ENCODE measurements at places on chromosomes 16 and 17.

DNA sequence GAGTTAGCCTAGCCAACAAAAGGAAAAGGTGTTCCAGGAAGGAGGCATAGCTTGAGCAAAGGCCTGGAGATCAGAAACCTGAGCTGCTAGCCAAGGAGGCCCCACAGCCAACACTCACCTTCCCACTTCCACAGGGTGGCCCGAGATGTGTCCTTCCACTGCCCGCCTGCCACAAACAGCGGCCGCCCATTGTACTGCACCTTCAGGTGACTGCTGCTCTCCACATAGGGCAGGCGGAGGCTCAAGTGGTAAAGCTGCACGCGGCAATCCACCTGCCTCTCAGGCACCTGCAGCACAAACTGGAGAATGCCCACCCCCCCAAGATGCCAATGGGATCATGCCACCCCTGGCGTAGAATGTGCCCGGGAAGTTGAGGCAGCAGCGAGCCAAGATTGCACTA is 111.5 kb downstream of the RMI2 start:
- DNase-seq, result no peak

DNA sequence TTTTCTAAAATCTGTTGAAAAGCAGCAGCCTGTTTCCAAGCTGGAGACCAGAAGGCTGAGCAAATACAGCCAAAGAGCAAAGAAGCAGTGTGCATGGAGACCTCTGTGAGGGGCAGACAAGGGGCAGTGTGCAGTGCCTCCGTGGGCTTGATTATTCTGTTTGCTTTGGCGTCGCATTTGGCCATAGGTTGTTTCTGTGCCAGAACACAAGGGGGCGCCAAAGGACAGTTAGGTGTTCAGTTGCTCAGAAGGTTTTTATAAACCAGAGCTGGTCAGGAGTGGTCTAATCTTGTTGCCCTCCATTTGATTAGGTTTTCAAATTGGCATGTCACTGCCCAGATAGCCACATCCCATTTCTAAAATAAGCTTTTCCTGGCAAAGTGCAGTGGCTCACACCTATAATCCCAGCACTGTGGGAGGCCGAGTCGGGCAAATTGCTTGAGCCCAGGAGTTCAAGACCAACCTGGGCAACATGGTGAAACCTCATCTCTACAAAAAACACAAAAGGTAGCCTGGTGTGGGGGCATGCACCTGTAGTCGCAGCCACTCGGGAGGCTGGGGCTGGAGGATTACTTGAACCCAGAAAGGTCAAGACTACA is 10.6 kb downstream of the MYH3 start:
- DNase-seq, result peak; percentile 74

GRCh38 chr16:84232969-84233368 is 6.8 kb downstream of the KCNG4 start:
- no peak for DNase-seq

GRCh38 chr17:73160980-73161630 is 3.7 kb upstream of the SSTR2 start:
- no peak for DNase-seq

DNA sequence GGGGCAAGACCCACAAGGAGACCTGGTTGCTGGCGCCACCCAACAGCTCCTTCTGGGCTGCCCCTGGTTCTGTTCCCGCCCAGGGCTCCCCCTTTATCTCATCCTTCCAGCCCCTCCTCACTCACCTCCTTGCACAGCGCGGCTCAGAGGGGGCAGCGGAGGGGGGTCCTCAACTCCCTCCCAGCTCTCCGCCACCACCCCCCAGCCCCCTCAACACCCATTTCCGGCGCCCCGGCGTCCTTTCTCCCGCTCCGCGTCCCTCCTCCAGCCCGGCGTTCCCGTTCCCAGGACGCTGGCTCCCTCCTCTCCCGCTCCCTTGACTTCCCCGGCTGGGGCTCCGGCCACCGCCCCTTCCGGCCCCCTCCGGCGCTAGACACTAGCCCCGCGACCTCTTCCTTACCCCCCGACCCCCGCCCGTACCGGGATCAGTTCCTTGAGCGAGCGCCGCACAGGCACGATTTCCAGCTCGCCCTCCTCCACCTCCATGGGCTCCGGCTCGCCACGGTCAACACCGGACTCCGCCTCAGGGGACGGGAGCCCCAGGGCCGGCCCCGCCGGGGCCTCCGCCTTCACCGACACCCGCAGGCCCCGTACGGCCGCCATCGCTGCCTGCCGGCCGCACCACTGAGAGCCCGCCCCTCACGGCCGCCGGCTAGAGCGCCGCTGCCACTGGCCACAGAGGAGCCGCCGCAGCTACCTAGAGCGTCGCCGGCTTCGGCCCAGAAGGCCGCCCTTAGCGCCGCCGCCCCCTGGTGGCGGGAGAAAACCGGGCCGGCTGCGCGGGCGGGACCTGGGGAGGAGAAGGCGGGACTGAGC is at the start of gene NCBP3:
NCBP3 (minus strand) TSS at position 626 of the 816 bp plus-strand sequence; CDS start at position 603, 23 bp downstream.
- peak; percentile 89 for DNase-seq

DNA sequence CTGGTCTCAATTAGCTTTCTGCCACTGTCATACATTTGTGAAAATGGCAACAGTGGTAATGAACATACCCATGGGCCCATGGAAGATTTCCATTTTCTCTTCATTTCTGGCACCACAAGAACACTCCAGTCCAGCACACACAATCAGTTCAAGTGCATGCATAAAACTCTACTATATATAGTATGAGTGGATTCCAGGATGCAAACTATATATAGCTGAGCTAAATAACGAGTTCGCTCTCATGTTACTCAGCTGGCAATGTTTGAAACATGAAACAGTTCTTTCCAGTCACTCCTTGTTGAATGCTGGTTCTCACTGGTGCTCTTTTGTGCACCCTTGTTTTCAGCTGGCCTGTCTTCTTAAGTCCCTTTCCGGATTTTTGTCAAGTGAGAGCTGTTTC is 75.2 kb upstream of the DHX40 start:
- no peak for DNase-seq

- DNase-seq, result no peak
These were observed 70.5 kb downstream of the MARF1 start for GRCh38 chr16:15572329-15573001.

- no peak for DNase-seq
These were observed 17.5 kb downstream of the GRIN2C start for GRCh38 chr17:74842146-74842598.

- no peak for DNase-seq
These were observed 10.0 kb downstream of the CMC2 start for GRCh38 chr16:80996688-80997138.

- DNase-seq, result no peak
These were observed at the start of gene TUBB3 for GRCh38 chr16:89922884-89923639. TSS of gene TUBB3 (plus strand) at chr16:89923342. CDS start at chr16:89923402, 60 bp downstream.

DNA sequence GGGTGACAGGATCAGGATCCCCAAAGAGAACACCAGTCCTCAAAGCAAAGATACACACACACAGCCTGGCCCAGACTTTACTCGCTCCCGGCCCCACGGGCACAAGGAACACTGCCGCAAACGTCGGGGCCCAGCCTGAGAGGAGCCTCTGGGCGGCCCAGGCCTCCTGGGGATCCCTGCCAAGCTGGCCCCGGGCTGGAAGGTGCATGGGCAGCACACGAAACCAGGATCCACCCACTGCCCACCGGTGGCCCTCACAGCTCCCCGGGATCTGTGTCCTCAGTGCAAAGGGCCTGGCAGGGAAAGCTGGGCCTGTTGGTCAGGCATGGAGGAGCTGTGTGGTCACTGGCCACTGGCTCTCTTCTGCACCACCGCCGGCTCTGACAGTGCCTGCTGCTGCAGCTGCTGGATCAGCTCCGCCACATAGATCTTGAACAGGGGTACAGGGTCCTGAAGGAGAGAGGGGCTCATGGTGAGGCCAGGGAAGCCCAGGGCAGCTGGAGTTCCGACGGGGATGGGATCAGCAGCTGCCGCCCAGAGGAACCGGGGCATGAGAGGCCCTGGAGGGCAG is 2.9 kb downstream of the MRPL28 start:
- DNase-seq, result no peak

DNA sequence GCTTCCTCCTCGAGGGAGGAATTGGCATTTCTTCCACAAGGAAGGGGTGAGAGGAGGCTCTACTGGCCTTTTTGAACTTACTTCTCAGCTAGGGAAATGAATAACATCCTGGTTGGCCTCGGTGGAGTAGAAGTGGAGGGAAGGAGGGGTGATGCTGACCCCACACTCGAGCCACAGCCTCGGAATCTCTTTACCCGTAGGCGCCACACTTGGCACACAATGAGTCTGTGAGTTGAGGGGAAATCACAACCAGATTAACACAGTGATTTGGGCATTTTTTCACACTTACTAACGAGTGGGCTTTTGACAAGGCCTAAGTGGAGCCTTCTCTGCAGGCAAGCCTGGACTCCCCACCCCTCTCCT is 47.3 kb upstream of the TBX2 start:
- DNase-seq, result no peak

DNA sequence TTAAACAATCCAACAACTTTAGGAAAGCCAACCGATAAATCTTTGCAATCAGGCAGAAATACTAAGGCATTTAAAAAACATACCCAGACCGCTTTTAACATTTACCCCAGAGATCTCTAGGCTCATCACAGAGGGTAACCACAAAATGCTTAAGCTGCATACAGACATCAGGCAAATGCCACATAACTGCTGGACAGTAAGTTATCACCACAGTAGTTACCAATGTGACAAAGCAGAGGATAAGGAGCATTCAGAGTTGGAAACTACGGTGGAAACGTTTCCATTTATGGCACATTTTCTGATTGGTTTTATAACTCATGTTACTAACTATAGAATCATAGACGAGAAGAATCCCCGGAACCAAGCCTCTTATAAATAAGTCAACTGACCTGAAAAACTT is 77.5 kb downstream of the KANSL1 start:
- no peak for DNase-seq

- DNase-seq, result no peak
These were observed 175.1 kb downstream of the FOXL1 start for GRCh38 chr16:86753399-86753798.

DNA sequence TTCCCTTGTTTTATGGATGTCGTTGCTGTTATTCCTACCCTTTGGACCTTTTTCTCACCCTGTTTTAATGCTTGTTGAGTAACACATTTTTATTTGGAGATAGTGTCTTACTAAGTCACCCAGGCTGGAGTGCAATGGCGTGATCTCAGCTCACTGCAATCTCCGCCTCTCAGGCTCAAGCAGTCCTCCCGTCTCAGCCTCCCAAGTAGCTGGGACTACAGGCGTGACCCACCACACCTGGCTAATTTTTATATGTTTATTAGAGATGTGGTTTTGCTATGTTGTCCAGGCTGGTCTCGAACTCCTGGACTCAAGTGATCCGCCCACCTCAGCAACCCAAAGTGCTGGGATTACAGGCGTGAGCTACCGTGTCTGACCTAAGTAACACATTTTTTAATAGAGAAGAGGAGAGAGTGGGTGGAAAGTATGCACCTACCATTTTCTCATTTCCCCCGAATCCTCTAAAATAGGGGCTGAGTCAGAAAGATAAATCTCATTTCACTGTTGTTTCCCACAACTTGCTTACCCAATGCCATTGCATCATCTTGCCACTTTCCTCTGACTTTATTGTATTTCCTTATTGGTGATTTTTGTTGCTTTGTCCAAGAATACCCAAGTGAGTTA is 7.0 kb downstream of the DHX40 start:
- DNase-seq, result no peak

DNA sequence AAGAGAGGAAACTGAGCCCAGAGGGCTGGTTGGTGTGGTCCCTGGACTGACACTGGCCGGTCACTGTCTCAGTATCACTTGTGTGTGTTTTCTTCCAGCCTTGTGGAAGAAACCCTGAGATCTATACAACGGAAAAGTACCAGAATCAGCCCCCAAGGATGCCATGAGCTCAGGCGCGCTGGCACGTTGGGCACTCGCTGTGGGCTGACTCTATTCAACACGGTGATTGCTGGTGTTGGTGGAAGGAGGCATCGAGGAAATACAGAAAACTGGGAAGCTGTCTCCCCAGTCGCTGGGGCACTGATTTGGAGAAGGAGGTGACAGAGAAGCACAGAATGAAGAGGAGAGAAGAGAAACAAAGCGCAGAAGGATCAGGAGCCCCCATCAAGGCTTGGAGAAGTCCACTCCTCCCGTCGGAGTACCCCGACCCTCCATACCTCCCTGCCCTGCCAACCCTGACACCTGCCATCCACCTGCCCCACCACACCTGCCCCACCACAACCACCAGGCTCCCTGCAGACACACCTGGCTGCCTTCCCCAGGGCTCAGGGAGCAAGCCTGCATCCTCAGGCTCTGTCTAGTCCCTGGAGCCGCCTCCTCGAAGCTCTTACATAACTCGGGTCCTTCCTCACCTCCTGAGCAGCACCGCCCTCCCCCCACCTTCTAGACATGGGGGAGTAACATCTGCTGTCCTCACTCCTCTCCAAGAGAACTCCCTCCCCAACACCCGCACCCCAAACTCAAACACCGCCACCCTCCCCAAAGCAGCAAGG is 66.5 kb downstream of the RBFOX3 start:
- no peak for DNase-seq

- DNase-seq, result no peak
These were observed 230.8 kb downstream of the TANC2 start for GRCh38 chr17:63196772-63197335.

GRCh38 chr16:534135-534534 is 6.6 kb downstream of the CAPN15 start:
- DNase-seq, result no peak

DNA sequence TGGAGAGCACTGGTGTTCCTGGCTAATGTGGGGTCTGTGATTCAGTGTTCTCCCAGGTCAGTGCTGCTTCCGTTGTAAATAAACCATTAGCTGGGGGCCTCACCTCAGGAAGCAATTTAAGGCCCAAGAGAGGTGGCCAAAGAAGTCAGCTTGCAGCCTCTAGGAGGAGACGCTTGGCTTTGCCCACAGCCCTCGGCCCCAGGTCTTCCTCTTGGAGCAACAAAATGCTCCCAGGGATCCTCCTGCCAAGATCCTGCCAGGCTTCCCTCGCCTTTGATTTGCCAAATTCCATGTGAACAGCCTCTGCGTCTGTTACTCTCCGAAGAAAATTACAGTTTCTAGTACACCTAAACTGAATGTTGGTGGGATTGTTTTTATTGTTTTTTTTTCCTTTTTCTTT is 62.4 kb upstream of the TBX2 start:
- no peak for DNase-seq

DNA sequence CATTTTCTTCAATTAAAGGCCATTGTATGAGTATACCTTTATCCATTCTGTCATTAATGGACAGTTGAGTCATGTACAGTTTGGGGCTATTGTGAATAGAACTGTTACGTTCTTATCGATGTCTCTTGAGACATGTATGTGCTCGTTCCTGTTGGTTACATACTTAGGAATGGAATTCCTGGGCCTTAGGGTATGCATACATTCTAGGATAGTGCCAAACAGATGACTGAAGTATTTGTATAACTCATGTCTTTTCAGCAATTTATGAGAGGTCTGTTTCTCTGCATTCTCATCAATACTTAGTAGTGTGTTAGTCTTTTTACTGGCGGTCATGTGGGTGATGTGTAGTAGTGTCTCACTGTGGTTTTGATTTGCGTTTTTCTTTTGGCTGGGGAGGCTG is 81.2 kb downstream of the USP22 start:
- DNase-seq, result no peak

DNA sequence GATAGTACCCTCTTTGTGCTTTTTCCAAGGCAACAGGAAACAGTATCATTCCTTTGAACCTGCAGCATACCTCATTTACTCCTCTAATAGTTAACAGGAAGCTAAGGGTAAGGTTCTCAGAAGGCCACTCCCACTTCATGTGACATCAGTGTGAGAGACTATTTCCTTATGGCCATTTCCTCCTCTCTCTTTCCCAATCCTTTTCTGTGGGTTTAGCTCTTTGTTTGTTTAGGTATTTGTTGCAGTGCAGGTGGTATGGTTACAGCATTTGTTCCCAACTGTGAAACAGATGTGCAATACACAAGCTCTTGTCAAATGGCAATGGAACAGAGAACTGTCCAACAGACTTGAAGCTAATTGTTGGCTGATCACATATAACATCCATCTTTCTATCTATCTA is 14.7 kb downstream of the TMC5 start:
- DNase-seq, result no peak

GRCh38 chr16:87762071-87762571 is 3.7 kb downstream of the KLHDC4 start:
- DNase-seq, result no peak

Data from CD8-positive, alpha-beta memory T cell (primary cell).